ENCODE measurements at places on chromosomes 2 and 18.
A peak's percentile ranks its signal among the peaks of the same experiment; 100 is the strongest.

GRCh38 chr18:42298759-42299675, 344.0 kb downstream of the PIK3C3 start:
- DNase-seq = peak; percentile 15

DNA sequence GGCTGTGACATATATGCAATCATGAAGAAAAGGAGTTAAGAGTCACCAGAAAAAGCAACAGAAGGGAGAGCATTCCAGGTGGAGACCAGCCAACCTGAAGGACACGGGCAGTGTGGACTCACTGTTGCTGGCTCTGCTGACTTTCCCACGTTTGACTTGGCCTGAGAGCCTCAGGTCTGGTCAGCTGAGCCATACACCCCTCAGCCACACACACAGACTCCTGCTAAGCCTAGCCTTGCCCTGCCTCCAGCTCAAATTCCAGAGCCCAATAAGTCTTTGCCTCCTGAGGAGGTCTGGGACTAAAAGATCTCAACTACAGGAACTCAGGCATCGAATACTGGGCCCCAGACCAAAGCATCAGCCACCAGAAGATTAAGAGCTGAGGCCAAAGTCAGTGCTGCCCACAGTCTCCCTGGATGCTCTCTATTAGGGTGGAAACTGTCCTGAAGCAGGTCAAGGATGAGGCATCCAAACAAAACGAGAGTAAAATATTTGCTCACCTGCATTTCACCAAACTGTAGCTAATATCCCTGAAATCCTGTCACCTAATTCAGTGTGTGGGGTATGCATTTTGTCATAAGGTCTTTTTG, 23.3 kb downstream of the CACNB4 start:
- DNase-seq = no peak

DNA sequence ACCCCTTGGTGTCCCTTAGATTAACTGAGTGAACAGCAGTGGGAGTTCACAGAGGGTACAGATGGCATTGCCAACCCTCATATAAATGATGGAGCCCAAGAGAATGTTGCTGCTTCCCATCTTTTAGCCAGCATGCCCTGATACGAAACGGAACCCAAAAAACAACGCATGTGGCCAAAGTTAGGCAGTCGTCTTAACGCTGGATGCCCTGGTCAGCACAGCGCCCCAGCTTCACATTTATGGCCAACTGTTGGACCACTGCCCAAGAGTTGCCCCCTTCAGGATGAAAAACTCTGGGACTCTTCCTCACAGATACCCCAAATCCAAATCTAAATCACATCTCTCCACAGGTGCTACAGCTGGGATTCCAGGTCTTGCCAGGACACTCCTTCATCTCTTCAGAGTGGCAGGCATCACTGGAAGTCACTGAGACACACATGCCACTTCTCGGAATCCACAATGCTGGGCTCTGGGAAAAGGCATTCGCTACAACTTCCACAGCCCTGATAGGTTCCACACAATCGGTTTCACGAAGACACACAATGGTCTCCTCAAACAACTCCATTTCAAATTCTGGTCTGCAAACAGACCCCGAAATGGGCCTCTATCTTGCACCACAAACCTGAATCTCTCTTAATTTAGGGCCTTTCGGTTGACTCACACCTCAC, 44.6 kb downstream of the LONRF2 start:
- no peak for DNase-seq

- DNase-seq = no peak
Observed at GRCh38 chr2:24885221-24886125, 34.6 kb downstream of the ADCY3 start.

GRCh38 chr2:118495290-118495689, 352.2 kb downstream of the EN1 start:
- no peak for DNase-seq

GRCh38 chr2:60052601-60053000, 500.9 kb downstream of the BCL11A start:
- DNase-seq = no peak

- no peak for DNase-seq
Observed at GRCh38 chr2:175575346-175576258, 394.1 kb upstream of the ATP5MC3 start.

DNA sequence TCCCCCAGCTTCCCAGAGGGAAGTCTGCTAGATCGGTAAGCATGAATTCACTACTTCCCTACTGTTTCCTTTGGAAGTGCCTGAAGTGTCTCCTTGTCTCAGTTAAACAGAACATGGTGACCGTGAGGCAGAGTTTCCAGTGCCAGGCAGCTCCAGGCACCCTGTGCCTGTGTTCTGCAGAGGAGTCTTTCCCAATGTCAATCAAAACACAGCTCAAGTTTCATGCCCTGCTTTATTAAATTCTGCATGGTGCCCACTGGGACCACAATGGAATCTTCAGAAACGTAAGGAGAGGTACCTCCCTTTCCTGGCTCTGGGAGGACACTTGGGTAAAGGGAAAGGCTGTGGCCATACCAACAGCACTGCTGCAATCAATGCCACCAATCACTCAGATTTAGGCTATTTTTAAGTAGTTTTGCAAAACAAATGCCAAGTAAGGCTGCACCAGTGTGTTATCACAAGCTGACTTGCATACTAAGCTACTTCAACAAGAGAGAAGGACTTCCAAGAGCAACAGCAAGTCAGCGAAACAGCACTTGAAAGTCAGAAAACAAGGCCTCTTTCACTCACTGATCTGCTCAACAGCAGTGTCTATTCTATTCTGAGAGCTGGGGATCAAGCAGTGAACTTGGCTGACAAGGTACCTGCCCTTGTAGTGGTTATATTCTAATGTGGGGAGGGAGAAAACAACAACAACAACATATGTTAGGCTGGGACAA, 14.9 kb downstream of the LPIN2 start:
- DNase-seq = no peak

DNA sequence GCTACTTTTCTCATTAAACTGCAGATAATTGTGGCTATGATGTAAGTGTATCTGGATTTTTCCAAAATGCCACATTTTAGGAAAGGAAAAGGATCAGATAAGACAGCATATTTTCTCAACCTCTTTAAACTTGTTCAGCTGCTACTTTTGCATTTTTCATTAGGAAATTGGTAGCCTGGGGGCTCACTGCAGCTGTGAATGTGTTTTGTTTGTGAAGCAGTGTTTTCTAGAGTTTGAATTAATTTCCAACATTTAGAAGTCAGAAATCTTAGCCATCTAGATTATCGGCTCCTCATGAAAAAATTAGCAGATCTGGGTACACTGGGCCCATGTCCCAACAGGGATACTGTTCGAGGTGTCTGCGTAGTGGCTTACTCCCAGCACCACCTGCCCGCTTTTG, 56.3 kb upstream of the ZDBF2 start:
- no peak for DNase-seq

GRCh38 chr2:64336171-64336570, 117.8 kb upstream of the LGALSL start:
- no peak for DNase-seq

- no peak for DNase-seq
Observed at GRCh38 chr2:8480915-8481314, 200.9 kb upstream of the ID2 start.

All from NCI-H187 treated with DMSO at 0.1 percent for 48 hours (cell line).